CD8-positive, alpha-beta memory T cell (primary cell): ENCODE measurements at places on chromosomes 11 and 22. TPM values are rescaled to one million over a fixed set of nuclear protein-coding genes. Genes with fewer than 3 reads are reported as not detected.

The MAPK8IP1 gene
- total RNA-seq, result 1.1 TPM

The OR4D6 gene
- total RNA-seq, result not detected

The OR5W2 gene
- total RNA-seq, result not detected

The SCUBE2 gene
- 0.47 TPM for total RNA-seq

GRCh38 chr11:41826085-41826484 lies 366.6 kb upstream of the LRRC4C start:
- no peak overlapping the region for H3K27ac ChIP-seq
- no peaks in the 10 kb centered on the region for H3K4me1 ChIP-seq
- no peaks in the 10 kb centered on the region for H3K36me3 ChIP-seq
- DNase-seq, result no peak

DNA sequence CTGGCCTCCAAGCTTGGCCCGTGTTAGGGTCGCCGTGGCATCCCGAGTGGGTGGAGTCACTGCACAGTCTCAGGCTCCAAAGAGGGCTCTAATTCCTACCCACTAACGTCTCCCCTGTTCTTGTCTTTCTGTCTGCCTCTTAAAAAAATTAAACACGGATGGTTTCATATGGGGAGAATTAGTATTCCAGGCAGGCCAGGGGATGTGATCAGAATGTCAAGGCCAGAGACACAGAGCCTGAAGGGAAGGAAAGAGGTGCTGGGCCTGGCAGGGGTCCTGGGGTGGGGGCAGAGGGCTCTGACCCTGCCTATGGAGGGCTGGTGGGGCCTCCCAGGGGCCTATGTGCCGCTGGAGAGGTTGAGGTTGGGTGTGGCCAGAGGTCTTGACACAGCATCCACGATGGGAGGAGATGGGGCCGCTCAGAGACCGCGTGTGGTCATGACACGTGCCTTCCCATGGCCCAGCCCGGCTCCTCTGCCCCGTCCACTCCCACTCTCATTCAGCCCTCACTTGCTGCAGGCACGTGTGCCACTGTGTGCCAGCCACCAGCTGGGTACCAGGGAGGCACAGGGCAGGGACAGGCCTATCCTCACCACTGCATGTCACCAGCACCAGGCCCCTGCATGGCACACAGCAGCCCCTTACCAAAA lies 56.5 kb downstream of the FLRT1 start:
- H3K4me3 ChIP-seq, result no peak overlapping the region
- no peaks in the 10 kb centered on the region for H3K4me1 ChIP-seq
- H3K27me3 ChIP-seq, result no peaks in the 10 kb centered on the region
- no peaks in the 10 kb centered on the region for H3K36me3 ChIP-seq
- no peak for DNase-seq

DNA sequence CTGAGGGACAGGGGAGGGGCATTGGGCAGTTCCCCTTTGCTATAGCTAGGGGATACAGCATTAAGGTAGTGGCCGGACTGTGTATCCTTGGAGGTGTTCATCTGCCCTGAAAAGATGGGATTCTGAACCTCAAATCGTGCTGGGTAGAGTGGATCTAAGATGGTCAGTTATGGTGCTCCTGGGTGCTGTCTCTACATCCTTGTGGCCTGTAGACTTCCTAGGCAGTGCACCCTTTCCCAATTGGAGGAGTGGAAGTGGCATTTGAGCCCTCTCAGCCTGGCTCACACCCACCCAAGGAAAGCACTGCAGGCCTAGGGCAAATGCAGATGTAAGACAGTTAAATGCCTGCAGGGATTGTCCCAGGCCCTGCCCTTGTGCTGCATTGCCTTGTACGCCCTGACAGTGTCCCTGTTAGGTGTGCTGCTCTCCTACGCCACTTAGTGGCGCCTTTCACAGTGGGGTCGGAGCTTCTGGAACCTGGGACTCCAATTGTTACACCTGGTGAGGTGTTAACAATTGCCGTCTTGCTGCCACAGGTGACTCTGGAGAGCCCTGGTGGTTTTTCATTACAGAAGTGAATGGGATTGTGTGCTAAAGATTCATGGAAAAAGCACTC lies 35.0 kb downstream of the PPFIBP2 start:
- no peak overlapping the region for H3K4me3 ChIP-seq
- no peaks in the 10 kb centered on the region for H3K4me1 ChIP-seq

DNA sequence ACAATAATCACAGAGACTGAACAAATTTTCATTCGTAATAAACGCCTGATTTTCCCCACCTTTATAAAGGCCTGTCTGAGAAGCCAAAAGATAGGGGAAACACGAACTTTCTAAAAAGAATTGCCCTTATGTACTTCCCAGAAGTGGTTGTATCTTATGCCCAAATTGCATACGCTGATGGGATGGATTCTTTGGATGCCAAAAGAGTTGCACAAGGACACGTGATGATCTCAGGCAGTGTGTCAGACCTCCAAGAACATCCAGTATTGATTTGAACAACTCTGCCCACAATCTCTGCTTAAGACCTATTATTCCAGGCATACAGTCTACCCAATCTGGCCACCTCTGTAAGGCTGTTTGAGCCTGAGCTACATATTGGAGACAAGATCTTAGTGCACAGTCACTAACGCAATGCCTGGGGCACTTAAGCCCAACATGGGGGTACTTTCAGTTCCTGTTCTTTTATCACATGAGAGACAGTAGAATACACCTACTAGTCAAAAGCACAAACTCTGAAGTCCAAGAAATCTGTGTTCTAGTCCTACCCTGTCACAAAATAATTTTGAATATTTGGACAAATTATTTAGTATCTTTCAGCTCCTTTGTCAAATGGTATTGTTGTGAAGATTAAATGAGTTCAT lies 38.9 kb downstream of the OR10A6 start:
- no peak overlapping the region for H3K4me3 ChIP-seq
- H3K36me3 ChIP-seq, result no peaks in the 10 kb centered on the region
- no peaks in the 10 kb centered on the region for H3K27me3 ChIP-seq
- H3K27ac ChIP-seq, result no peak overlapping the region
